Activated CD4-positive, alpha-beta T cell treated with anti-CD3 and anti-CD28 coated beads, Interleukin-2, amount 50 U/mL, for 48 hours (primary cell): ENCODE measurements at places on chromosomes 6 and 20.

DNA sequence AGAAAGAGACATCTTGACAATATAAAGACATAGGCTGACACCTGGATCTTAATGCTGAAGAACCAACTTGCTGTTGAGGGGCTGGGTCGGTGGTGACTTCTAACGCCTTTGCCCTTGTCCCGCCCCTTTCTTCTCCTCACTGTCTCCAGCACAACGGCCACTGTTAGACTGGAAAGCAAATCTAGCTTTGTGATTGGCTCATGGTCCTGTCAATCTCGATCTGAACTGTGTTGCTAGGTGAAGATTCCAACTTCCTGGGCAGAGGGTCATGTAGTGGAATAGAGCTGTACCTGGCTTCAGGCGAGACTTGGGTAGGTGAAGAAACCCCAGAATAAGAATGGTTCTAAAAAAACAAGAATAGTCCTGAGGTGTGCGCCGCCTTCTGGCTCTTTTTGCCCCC lies at the start of gene PGK2:
TSS of gene PGK2 (minus strand) at position 110 of the 400 bp plus-strand sequence. CDS start at position 12, 98 bp downstream.
- no peak for DNase-seq

GRCh38 chr6:163149279-163149848 lies 265.2 kb upstream of the QKI start:
- no peak for DNase-seq

- DNase-seq: peak; percentile 71
Observed at GRCh38 chr6:157273756-157274470, 49.4 kb downstream of the TMEM242 start.

DNA sequence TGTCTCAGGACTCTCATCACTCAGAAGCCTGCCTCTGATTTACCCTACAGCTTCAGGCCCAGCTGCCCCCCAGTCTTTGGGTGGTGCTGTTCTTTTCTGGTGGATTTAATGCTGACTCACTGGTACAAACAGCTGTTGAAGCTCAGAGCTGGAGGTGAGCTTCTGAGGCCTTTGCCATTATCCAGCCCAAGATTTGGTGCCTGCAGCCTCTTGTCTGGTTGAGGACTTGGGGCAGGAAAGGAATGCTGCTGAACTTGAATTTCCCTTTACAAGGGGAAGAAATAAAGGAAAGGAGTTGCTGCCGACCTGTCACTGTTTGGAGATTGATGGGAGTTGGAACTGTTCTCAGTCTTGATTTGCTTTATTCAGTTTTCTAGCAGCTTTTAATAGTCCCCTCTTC lies 19.8 kb downstream of the ABCF1 start:
- no peak for DNase-seq
